ENCODE measurements at places on chromosomes 4 and X.

- no peak for DNase-seq
Observed at GRCh38 chr4:118968813-118969212, 80.2 kb downstream of the SYNPO2 start.

- DNase-seq = no peak
Observed at GRCh38 chr4:137345597-137345996, 186.7 kb downstream of the PCDH18 start.

DNA sequence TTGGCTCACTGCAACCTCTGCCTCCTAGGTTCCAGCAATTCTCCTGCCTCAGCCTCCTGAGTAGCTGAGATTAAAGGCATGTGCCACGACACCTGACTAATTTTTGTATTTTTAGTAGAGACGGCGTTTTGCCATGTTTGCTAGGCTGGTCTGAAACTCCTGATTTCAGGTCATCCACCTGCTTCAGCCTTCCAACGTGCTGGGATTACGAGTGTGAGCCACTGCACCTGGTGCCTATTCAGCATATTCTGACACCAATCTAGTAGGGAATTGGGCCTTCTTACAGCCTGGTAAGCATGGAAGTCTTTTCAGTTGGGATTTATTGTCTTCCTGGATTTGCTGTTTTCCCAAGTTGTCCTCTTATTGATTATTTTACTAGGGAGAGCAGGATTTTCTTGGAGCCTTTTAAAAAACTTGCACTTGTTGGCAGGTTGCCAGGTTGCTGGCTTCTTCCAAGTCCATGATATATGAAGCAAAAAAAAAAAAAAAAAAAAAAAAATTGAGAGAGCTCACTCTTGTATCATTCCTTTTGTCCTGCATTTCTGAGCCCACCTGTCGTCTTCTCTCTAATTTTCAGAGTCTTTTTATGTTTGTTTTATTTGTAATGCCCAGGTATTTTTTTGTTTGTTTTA is 43.7 kb downstream of the TMPRSS11E start:
- no peak for DNase-seq

DNA sequence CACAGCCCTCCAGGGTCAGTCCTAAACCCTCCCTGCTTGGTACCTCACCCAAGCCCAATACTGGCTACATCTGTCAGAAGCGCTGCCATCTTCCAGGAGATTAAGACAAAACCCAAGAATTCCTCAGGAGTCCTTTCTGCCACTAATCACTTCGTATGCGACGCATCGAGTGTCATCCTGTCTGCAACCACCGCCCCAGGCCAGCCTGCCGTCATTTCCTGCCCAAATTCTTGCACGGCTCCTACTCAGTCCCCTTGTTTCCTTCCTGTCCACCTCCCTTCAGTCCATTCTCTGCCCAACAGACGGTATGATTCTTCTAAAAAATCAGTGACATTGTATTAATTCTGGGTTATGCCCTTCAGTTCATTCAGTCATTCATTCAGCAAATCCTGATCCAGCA is 113.6 kb downstream of the NFKB1 start:
- peak; percentile 41 for DNase-seq

- DNase-seq = no peak
Observed at GRCh38 chrX:123756320-123756719, 23.5 kb upstream of the THOC2 start.

DNA sequence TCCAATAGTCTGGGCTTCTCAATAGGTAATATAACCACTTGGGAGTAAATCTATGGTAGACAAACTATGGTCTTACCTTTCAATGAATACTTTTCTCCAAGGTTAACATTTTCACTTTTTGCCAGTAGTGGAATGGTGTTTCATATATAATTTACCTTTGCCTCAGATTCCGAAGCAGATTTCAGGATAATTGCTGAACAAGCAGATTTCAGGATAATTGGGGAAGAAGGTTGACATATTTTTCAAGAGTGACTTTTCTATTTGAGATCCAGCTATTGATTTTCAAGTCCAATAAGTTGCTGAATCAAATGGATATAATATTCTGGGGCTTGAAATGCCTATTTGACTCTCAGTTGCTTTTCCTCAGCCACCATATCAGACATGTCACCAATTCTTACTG is 63.6 kb downstream of the SYTL5 start:
- DNase-seq = no peak

GRCh38 chr4:7238300-7238960 is 46.1 kb downstream of the SORCS2 start:
- DNase-seq = peak; percentile 20

Measured in activated T-cell treated with anti-CD3 and anti-CD28 coated beads, Interleukin-2, amount 50 U/mL, for 48 hours (primary cell).